Activated T-cell treated with anti-CD3 and anti-CD28 coated beads for 24 hours (primary cell): ENCODE measurements at places on chromosomes 6 and 20.

DNA sequence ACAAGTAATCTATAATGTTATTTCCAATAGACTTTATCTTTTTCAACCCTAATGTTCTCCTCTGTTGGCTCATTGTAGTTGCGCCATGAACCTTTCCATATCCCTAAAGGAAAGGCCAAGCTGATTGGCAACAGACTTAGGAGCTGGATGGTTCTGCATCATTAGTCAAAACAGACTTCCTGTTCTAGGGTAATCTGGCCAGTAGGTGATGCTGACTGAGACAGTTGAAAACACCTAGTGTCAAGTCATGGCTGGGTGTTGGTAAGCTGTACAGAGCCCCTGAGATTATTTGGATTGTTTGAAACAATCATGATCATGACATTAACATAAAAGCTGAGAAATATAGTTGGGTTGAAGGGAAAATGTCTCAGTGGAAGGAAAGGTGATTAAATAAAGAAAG is 231.4 kb downstream of the PHACTR1 start:
- no peak for DNase-seq

- no peak for DNase-seq
Observed at GRCh38 chr6:139392794-139393193, 18.3 kb upstream of the CITED2 start.

GRCh38 chr6:149913085-149913484 is 9.8 kb downstream of the RAET1G start:
- no peak for DNase-seq

DNA sequence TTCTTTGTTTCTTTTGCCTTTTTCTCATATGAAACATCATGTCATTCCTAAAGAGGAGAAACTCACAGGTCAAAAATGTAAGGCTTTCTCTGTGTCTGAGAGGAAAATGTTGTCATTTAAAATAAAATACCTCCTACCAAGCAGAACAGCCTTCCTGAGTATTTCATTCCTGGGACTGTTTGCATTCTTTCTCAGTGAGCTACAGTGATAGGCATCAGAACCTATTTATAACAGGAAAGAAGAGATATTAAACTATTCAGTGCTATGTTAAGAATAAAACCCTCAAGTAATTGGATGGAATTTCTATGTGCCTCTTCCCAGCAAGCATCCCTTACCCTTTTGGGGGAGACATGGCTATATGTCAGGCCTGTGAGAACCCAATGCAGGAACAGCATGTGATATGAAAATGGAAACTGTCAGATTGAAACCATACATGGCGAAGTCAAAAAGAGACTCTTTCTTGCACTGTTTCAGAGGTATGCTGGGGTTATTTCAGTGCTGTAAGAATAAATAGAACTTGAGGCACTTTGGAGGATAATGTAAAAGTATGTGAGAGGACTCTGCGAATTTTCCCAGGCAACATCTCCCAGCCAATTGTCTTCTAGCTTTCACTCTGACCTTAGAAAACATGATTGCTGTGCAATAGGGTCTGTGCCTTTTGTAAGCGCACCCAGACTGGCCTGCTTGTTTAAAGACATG is 133.8 kb upstream of the CCN2 start:
- no peak for DNase-seq

DNA sequence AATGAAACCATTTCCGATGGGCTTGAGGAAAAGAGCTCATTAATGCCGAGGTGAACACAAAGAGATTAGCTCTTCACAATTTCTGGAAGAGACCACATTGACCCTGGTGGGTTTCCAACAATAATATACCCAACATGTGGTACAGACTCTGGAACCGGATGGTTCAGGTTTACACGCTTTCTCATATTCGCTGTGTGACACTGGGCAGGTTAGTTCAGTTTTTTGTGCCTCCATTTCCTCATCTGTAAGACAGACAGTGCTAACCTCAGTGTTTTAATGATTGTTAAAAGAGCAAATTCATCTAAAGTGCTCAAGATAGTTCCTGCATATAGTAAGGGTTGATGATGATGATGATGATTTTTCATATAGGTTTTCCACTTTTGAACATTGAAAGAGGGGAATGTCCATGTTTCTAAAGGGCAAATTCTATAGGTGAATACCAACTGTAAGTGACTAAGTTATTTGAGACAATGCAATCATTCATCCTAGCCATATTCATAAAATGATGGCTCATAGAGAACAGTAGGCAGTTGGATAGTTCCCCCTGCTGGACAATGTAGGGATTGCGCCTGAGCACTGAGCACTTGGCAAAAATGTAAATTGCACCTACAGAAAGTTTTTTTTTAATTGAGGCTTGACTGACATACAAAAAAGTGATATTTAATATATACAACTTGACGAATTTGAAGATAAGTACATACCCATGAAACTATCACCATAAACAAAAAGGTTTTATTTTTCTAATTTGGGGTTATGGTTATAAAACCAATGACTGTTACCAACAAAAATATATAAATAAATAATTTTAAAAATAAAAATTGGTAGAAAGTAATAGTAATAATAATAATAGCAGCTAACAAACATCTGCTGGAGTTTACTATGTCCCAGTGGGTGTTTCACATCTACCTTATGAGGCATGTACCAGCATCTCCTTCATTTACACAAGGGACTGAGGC is 2.1 kb upstream of the PERP start:
- peak; percentile 74 for DNase-seq

GRCh38 chr6:120853489-120853888 is 480.8 kb downstream of the TBC1D32 start:
- no peak for DNase-seq

DNA sequence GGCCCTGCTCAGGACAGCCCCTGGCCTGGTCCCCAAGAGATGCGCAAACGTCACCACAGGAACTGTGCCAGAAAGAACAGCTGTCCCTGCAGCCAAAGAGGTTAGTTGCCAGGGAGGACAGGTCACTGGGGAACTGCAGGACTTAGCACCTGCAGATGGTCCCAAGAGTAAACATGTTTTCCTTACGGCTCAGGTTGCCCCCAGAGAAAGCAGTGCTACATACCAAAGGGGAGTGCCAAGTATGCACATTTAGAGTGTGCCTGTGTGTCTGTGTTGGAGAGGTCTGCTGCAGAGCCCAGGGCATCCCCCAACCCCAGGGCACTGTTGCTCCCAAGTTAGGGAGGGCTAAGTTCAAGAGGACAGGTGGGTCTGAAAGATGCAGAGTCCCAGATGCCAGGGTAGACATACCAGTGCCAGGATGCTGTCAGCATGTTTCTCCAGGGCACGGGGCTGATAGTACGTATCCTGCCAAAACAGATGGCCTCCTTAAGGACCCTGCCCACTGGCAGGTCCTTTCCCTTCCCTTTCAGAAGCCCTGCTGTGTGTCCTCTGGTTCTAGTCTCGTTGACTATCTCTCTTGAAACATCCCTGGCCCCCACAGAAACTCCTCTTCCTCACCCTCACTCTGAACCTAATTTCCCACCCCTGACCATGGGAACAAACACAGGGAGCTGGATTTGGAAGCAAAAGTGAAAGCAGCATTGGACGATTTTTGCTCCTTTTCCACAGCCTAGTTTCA is 1.3 kb downstream of the ABHD16A start:
- no peak for DNase-seq

- no peak for DNase-seq
Observed at GRCh38 chr6:144500892-144501291, 215.8 kb downstream of the UTRN start.

DNA sequence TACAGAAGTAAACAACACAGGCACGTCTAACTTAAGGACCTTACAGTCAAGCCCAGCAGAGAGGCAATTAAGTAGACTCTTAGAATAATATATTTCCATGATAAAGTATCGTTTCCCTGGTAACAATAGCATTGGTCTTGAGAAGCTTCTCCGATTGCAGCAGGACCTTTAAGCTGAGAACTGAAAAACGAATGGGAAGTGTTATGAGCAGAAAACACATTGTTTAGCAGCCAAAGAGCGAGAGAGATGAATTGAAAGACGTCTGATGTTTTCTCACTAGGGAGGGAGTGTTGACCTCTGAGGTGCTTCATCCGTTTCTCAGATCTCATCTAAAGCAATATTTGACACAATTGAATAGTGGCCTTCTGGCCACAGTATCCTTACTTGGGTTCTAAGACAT is 855 bp downstream of the BYSL start:
- no peak for DNase-seq

DNA sequence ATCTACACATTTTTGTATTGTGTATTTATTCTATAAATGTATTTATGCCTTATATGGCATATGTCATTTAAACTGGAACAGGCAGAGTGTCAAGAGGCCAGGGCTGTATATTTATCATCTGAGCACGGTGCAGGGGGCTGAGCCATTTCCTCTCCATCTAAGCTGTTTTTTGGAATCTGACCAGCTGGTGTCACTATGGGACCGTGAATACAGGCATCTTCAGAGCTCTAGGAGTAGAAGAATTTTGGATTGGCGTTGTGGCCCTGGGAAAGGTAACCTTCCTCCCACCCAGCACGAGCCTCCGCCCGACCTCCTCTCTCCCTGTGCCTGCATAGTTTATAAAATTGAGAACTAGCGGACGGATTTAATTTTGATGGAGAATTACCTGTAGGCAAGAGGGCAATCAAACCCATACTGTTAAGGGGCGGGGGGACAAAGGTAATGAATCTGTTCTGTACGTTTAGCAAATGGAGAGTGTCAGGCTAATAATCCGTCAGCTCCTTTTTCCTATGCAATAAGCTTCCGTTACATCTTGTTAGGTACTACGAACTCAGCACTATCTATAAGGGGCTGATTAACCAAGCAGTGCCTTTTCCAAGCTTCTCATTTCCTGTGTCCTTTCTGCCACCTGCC is 29.0 kb upstream of the EEF1E1 start:
- peak; percentile 20 for DNase-seq

DNA sequence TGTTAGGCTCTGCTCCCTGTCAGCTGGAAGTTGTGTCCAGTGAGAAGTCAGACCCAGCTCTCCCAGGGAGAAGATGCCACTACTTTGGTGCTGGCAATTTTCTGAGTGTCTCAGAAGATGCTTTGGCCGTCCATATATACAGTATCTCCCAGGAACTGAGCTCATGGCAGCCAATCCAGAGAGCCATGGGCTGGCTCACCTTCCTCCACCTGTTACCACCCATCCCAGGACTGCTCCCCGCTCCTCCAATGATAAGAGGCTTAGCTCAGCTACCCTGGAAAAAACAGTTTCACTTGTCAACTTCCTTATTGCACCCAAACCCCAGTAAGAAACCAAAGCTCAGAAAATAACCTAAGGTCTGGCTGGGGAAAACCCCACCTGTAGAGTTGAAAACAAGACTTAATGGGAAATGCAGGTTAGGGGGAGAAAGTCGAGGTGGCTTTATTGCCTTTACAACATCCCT is at the start of gene BNIP5:
Gene BNIP5 (minus strand): TSS at position 110 of the 463 bp plus-strand sequence. CDS start 6,198 bp downstream, outside the sequence.
- DNase-seq = no peak

DNA sequence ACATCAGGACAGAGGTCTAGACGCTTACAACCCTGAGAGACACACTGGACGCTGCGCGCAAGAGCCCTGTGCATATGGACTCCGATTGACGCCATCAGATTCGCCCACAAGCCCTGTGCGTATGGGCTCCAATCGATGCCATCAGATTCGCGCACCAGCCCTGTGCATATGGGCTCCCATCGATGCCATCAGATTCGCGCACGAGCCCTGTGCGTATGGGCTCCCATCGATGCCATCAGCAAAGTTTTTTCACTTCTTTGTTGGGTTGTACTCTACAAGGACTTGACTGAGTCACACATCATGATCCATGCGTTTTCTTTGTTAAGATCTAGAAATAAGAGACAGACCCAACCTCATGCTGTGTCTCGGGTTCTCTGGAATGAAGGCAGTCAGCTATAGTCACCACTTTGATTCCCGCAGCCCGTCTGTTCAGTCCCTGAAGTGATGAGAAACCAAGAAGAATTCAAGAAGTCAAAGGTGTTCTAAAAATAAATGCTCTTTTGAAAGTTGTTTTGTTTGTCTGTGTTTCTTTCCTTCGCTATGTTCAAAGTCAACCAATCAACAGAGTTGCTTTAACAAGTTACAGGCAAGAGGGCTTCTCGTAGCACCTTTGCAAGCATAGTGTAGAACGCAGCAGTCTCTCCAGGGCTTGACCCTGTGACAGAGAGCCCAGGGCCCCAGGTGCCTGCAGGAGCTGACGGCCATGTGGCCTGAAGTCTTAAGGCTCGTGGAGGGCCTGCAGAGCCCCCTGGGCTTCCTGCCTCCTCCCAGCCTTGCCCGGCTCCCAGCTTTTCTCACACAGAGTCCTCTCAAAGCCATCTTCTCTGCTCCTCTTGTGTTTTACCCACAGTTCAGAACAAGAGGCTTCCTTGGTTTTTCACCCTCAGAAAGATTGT is 7.9 kb downstream of the RPS6KA2 start:
- DNase-seq = no peak

- no peak for DNase-seq
Observed at GRCh38 chr6:145137425-145137824, 597.9 kb downstream of the EPM2A start.

DNA sequence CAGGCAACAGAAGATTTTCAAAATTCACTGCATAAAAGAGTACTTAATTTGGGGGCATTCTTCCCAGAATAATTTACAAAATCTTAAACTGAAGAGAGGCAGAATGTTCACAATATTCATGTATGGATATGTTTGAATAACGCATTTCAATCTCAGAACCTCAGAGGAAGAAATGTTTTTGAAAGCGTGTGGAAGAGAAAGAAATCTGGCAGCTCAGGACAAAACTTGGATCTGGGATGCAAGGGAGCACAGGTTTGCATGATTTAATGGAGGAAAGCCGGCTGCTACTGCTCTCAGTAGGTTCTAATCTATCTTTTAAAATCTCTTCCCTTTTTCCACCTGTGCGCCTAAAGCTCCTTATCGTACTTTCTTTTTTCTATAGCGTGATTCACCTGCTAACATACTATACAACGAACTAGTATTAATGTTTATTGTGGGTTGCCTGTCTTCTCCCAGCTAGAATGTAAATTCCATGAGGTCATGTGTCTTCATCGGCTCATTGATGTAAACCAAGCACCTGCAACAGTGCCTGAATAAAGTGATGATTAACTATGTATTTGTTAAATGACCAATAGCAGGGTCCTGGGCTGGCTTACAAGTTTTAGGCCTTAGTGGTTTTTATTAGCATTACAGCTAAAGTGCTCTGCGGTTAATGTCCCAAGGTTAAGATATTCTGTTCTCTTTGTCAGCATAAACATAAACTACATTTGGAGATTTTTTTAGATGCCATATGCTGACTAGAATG is 15.3 kb downstream of the PRL start:
- no peak for DNase-seq

DNA sequence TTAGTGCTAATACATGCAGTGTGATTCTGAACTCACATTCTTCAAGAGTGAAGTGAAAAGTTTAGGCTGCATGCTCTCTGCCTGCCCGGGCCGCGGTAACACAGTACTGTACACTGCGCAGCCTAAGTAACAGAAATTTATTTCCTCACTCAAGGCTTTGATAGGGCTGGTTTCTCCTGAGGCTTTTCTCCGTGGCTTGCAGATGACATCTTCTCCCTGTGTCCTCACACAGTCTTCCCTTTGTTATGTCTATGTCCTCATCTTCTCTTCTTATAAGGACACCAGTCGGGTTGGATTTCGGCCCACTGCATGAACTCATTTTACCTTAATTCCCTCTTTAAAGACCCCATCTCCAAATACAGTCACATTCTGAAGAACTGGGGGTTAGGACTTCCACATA is 51.1 kb upstream of the TMEM170B start:
- no peak for DNase-seq

DNA sequence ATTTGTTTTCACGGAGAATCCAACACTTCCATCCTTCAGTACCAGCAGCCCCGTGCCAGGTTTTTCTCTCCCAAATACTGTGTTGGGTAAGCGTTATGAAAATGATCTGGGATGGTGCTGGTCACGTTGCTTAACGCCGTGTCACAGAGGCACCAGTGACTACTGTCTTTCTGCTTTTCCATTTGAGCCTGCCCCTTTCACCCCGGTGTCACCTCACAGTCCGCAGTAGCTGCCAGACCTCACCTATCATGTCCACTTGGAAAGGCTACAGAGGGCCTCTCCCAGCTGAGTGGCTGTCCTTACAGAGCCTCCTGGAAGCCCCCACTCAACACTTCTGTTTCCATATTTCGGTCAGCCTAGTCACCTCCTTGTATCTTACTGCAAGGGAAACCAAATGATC is 176.5 kb upstream of the ARID1B start:
- no peak for DNase-seq
